ENCODE measurements at places on chromosomes 6 and 20. TPM values are rescaled to one million over a fixed set of nuclear protein-coding genes. Genes with fewer than 3 reads are reported as not detected.

- no peak for DNase-seq
Measured at GRCh38 chr6:2940010-2940850, 31.1 kb downstream of the SERPINB6 start.

- no peak for DNase-seq
Measured at GRCh38 chr6:111423960-111424846, 58.8 kb downstream of the REV3L start.

- DNase-seq: no peak
Measured at GRCh38 chr6:5175635-5176034, 85.1 kb downstream of the LYRM4 start.

GRCh38 chr6:167704396-167704901 lies 122.3 kb upstream of the AFDN start:
- DNase-seq: no peak

Gene SYNDIG1
- total RNA-seq: not detected

- DNase-seq: no peak
Measured at GRCh38 chr20:58762120-58762519, 69.5 kb downstream of the NPEPL1 start.

GRCh38 chr6:64012351-64013001 lies 376.9 kb downstream of the PHF3 start:
- peak; percentile 18 for DNase-seq

DNA sequence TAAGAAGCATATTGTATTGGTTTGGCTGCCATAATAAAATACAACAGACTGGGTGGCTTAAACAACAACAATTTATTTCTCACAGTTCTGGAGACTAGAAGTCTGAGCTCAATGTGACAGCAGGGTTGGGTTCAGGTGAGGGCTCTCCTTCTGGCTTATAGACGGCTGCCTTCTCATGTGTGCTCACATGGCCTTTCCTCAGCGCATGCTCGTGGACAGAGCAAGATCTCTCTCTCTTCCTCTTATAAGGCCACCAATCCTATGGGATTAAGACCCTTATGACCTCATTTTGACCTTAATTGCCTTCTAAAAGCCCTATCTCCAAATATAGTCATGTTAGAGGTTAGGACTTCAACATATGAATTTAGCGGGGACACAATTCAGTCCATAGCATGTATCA lies 32.4 kb upstream of the GFOD1 start:
- DNase-seq: no peak

- no peak for DNase-seq
Measured at GRCh38 chr20:11047559-11047958, 373.8 kb upstream of the JAG1 start.

Gene SLC44A4
- under 0.01 TPM for total RNA-seq

DNA sequence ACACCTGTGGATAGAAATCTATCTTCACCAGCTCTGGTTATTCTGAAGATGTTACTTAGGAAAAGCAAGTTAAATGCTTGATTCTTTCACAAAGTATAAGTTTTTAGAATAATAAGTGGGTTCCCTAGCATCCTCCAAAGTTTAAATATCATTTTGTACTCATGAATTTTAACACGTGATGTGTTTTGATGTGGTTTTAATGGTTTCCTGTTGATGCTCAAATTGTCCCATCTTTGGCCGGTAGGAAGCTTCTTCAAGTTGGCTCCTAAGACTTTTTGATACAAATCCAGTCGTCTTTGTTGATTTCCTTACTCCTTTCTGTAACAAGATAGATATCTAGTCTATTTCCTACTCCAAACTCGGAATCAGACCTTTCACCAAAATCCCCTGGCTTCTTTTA lies 94.5 kb upstream of the STXBP5 start:
- no peak for DNase-seq

Measured in dermis microvascular lymphatic vessel endothelial cell (primary cell).